ENCODE measurements at places on chromosomes 2 and 18. TPM values are rescaled to one million over a fixed set of nuclear protein-coding genes. Genes with fewer than 3 reads are reported as not detected.

Gene LYPD1
- 0.99 TPM for total RNA-seq

Gene PIEZO2
- 51.0 TPM for total RNA-seq

Gene ATP6V1B1
- total RNA-seq = 2.3 TPM

Gene PNPT1
- 15.2 TPM for total RNA-seq

Gene TUBB8B
- not detected for total RNA-seq

Gene UPP2
- total RNA-seq = not detected

Gene DPYSL5
- 0.49 TPM for total RNA-seq

Gene TMEM214
- total RNA-seq = 30.8 TPM

Gene IL18RAP
- total RNA-seq = 0.89 TPM

Gene PASK
- total RNA-seq = 6.9 TPM

Gene CXCR1
- 2.1 TPM for total RNA-seq

Gene AQP12B
- total RNA-seq = not detected

Gene SPP2
- not detected for total RNA-seq

Gene NEB
- 212 TPM for total RNA-seq

Gene SKOR2
- not detected for total RNA-seq

Gene HOXD12
- total RNA-seq = not detected

Gene GPBAR1
- total RNA-seq = 0.39 TPM

Gene DUSP2
- total RNA-seq = 59.4 TPM

Gene ABCG5
- not detected for total RNA-seq

Gene RFX8
- total RNA-seq = 1.2 TPM

Gene SERPINB12
- total RNA-seq = 64.6 TPM

Gene LOXL3
- total RNA-seq = 3.7 TPM

Gene PRSS56
- total RNA-seq = not detected

Gene VAMP8
- total RNA-seq = 32.4 TPM

Gene ARL5A
- 75.0 TPM for total RNA-seq

Gene CD207
- total RNA-seq = 5.3 TPM

Gene STK17B
- total RNA-seq = 32.4 TPM

Gene DHX57
- total RNA-seq = 20.3 TPM

Gene C2orf78
- total RNA-seq = not detected

Gene GKN2
- not detected for total RNA-seq

Gene RPL37A
- total RNA-seq = 3,180 TPM

Gene ARHGAP15
- total RNA-seq = 33.8 TPM

Data from skin of body (tissue), 3 donors.